NCI-H345 (cell line): ENCODE measurements at places on chromosomes 3 and 15.

DNA sequence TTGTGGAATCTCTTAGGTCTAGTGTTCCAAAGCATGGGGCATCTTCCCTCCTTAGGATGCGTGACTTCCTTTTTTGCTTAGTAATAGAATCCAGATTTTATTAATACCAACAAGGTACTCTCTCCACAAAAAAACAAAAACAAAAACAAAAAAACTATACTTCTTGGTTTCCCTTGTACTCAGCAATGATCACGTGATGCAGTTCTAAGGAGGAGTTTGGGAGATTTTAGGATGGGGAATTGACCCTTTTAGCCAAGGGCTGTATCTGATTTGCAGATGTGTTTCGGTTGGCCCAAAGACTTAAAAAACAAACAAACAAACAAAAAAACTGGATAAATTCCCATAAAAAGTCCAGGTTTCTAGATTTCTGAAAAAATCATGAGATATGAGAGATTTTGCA is 12.6 kb upstream of the TMEM108 start:
- DNase-seq = no peak

DNA sequence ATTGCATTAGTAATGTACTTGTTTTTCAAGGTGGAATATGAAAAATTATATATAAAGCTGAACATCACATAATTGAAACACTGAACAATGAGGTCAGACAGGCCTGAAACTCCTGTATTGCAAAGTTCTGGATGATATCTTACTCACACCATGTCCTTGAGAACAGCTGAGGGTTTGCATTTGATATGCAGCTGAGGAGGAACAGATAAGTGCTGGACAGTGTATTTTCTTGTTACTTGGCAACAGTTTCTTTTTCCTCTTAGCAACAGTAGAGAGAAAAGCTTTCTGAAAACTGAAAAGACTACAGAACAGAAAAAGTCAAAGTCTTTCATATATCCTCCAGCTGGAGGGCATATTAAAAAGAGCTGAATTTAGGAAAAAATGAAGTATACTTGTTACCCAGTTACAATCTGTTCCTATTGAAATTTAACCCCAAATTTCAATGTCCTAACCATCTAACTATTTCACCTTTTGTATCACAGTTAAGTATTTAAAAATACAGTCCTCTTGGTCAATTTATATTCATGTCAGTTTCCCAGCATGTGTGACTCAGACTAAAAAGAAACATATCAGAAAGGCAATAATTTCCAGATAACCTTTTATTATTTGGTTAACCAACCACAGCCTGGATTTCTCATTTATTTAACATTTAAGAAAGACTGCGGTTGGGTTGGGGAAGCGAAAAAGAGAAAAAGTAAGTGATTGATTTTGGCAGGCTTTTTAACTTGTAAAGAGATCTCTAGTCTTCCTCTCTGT is 733.0 kb upstream of the DPPA4 start:
- DNase-seq = no peak

DNA sequence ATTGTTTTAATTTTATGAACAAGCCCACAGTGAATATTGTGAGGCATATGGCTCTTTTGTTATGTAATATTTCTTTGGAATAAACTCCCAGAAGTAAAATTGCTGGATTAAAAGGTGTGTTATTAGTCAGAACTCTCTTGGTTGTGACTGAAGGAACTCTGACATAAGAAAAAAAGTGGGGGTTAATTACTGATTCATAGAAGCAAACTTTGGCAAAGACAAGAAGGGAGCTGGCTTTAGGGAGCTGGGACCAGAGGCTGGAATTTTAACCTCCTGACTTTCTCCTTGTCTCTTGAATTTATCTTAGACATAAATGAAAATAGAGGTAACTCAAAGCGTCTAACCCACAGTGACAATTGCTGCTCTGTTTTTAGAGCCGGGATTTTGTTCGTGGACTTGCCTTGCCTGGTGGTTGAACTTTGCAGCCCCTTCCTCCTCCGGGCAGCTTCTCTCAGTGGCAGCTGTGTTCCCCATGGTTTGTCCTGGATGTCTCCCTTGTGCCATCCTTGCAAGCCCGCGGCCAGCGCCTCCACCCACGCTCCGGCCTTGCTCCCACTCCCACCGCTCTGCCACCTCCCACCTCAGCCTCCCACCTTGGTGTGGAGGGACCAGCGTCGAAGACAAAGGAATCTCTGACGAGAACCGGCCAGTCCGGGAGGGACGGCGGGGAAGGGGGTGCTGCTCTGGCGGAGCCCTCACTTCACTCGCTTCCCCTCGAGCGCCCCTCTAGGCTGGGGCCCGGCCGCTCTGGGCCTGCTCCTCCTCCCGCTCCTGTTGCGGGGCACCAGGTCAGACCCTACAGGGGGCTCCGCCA is 28.0 kb downstream of the ARHGAP31 start:
- no peak for DNase-seq

DNA sequence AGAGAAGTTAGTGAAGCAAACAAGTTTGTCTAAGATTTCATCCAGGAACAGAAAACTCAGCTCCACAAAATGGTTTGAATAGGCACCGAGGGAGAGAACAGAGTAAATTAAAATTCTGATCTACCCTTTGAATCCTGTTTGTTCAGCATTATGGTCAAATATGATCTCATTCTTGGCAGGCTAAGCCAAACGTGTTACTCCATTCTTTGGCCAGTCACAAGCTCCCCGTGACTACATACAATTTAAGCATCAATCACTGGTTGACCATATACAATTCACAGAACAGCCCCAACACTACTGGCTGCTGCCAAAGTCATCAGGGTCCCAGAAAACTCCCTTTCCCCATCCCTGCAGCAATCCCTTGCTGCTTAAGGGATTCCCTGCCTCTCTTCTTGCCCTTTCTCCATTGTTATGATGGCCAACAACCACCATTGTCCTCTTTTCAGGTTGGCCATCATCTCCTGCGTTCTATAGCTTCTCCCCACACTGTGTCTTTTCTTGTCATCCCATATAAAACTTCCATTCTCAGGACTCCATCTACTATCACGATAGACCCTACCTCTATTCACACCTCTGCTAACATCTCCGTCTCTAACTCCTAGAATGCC is 46.3 kb downstream of the GOLIM4 start:
- no peak for DNase-seq

GRCh38 chr3:182746959-182747358 is 46.3 kb upstream of the ATP11B start:
- DNase-seq = no peak

- DNase-seq = no peak
These were observed 8.1 kb downstream of the PXYLP1 start for GRCh38 chr3:141239511-141240281.

- DNase-seq = no peak
These were observed 256.7 kb upstream of the HES1 start for GRCh38 chr3:193879099-193879863.

DNA sequence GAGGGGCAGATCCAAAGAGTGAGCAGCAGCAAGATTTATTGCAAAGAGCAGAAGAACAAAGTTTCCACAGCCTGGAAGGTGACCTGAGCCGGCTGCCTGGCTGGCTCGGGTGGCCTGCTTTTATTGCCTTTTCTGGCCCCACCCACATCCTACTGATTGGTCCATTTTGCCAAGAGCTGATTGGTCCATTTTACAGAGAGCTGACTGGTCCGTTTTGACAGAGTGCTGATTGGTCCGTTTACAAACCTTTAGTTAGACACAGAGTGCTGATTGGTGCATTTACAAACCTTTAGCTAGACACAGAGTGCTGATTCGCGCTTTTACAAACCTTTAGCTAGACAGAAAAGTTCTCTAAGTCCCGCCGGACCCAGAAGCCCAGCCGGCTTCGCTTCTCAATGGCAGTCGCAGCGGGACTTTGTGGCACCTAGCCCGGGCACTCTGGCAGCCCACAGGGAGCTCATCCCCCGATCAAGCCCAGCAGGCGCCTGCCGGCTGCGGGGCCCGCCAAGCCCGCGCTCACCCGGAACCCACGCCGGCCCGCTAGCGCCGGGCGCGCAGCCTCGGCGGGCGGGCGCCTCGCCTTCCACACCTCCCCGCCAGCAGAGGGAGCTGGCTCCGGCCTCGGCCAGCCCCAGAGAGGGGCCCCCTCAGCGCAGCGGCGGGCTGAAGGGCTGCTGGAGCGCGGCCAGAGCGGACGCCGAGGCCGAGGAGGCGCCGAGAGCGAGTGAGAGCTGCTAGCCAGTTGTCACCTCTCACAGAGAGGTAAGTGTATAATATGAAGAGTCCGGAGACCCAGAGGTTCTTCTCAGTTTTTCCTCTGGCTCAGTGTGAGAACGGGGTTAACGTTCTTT is 339.2 kb downstream of the CHL1 start:
- DNase-seq = no peak

DNA sequence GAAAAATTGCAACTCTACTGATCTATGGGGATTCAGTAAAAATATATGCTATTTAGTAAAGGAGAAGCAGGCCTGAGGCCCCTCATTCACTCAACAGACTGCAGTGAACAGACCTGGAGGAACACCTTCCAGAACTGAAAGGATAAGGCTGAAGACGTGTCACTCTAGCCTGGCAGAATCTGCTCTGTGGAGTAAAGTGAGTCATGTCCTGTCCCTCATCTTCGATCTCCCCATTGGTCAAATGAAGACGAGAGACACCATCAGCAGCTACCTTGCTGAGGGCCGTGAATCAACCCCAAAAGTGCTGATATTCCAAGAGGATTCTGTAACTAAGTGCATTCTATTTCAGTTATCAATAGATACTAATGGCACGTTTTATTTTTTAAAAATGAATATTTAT is 359.7 kb downstream of the FGF12 start:
- no peak for DNase-seq

- no peak for DNase-seq
These were observed 33.7 kb downstream of the ZBTB20 start for GRCh38 chr3:115113367-115113766.
